Left lung (tissue), 14 donors: ENCODE measurements at places on chromosomes 2 and 18.

GRCh38 chr18:52337276-52337675, 2.7 kb upstream of the DCC start:
- no peak for DNase-seq

- no peak for DNase-seq
Observed at GRCh38 chr2:134911400-134911785, 7.2 kb upstream of the CCNT2 start.

GRCh38 chr2:181354626-181355025, 102.6 kb upstream of the ITGA4 start:
- DNase-seq = no peak

DNA sequence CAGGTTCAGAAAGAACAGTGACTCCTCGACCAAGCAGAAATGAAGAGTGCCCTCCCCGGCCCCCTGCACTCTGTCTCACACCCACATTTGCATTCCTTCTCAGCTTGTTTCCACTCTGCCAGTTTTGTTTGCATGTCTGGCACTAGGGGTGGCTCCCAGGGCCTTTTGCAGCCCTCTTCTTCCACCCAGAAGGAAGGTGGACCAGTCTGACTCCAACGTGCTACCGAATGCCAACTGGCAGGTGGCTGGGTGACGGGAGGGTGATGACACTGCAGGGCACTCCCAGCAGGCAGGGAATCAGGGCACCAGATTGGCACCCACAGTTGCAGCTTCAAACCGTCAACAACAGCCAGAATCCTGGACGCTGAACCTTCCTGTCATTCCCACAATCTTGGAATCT, 371.1 kb downstream of the TXNL1 start:
- DNase-seq = peak; percentile 42

DNA sequence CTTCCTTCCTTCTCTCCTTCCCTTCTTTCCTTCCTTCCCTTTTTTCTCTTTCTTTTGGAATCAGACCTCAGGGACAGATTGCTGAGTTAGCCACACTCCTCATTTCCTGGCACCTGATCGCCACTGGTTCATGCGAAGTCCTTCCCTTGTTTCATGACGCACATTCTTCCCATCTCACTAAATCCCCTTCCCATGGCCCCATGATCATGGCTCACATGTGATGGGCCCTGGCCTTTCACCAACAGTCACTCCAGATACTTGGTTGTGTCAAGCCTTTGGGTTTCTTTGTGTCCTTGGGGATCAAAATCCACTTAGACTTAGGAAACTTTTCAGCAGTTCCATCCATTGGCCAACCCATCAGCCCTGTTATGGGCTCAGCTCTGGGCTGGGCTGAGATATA, 23.8 kb upstream of the ASPRV1 start:
- no peak for DNase-seq
